ENCODE measurements at places on chromosomes 11 and 22.

- DNase-seq: no peak
Observed at GRCh38 chr11:90774727-90775566, 552.1 kb upstream of the CHORDC1 start.

DNA sequence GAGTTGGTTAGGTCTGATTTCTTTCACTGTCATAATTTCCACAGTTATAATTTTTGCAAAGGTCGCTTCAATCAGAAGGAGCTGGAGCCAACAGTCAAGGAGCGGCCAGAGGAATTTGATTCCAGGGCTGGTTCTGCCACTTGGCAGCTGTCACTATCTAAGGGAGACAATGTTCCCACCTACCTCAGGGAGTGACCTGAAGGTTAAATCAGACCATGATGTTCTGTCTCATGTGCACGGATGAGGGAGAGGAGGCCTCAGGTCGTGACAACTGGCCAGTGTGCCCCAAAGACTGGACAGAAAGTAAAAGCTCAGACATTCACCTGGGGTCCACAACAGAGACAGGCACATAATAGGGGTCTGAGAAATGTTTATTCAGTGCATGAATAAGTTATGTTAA is 7.6 kb downstream of the MRGPRD start:
- no peak for DNase-seq

DNA sequence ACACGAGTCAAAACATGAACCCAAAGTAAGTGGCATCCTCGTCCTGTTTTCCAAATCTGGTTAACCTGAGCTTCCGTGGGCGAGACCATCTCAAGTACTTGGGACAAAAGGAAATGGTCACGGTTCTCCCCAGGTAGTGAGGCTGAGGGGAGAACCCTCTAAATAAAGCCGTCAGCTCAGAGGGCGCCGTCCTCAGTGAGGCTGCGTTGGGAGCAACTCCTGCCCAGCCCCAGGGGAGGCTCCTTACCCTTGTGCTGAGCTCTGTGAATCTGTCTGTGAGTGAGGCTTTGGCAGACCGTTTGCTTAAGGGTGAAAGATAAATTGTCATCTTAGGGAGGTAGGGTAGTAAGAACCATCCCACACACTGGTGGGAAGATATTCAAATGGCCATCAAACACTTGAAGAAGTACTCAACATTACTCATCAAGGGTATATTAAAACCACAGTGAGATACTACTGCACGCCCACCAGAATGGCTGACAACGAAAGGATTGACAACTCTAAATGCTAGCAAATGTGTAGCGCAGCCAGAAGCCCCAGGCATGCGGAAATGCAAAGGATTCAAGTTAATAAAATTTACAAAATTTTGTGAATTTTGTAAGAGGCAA is 321.0 kb downstream of the TBC1D22A start:
- DNase-seq: no peak

GRCh38 chr11:31770011-31770700 is 41.0 kb downstream of the PAX6 start:
- no peak for DNase-seq

GRCh38 chr11:22602504-22602903 is 23.1 kb downstream of the FANCF start:
- DNase-seq: no peak

DNA sequence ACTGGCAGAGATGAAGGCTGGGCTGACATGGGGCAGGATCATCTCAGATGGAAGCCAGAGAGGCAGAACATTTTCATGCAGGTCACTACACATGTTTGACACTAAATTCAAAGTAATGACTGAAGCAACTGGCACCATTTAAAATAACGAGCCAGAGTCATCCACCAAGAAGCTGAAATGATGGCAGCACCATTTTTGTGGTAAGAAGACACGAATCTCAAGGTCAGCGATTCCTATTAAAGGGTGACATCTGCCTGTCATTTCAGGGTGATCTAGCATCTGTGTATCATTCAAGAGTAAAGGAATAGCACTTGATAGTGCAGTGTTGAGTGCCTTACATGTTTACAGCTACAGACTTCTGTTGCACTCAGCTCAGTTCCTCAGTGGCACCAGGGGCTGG is 113.4 kb upstream of the C11orf87 start:
- no peak for DNase-seq

DNA sequence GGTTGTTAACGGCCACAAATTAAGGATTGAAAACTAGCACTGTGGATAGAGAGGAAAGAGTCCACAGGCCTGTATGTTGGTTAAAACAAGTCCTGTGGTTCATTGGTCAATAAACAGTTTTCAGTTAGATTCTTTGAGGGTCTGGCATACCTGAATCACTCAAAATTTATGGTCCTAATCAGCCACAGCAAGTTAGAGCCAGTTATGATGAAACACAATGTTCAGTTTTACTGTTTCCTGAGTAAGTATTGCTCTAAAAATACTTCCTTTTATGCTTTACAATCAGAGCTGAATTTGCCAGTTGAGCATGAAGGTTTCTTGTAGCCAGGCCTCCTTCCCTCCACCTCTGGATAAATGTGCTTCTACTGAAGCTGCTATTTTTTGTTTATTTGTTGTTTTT is 12.9 kb upstream of the CAT start:
- DNase-seq: no peak

- DNase-seq: no peak
Observed at GRCh38 chr11:66934950-66935779, 23.0 kb downstream of the PC start.

GRCh38 chr11:94060401-94060800 is 39.2 kb downstream of the HEPHL1 start:
- no peak for DNase-seq

- DNase-seq: no peak
Observed at GRCh38 chr11:62505440-62506091, 41.0 kb downstream of the AHNAK start.

GRCh38 chr11:85810871-85811611 is at the start of gene SYTL2:
SYTL2 (minus strand) TSS chr11:85811141; CDS start chr11:85757725, 53,416 bp downstream.
- peak; percentile 77 for DNase-seq

GRCh38 chr11:57781529-57781943 is 19.9 kb downstream of the CTNND1 start:
- DNase-seq: no peak

GRCh38 chr11:21026685-21027084 is 357.3 kb downstream of the NELL1 start:
- DNase-seq: no peak

DNA sequence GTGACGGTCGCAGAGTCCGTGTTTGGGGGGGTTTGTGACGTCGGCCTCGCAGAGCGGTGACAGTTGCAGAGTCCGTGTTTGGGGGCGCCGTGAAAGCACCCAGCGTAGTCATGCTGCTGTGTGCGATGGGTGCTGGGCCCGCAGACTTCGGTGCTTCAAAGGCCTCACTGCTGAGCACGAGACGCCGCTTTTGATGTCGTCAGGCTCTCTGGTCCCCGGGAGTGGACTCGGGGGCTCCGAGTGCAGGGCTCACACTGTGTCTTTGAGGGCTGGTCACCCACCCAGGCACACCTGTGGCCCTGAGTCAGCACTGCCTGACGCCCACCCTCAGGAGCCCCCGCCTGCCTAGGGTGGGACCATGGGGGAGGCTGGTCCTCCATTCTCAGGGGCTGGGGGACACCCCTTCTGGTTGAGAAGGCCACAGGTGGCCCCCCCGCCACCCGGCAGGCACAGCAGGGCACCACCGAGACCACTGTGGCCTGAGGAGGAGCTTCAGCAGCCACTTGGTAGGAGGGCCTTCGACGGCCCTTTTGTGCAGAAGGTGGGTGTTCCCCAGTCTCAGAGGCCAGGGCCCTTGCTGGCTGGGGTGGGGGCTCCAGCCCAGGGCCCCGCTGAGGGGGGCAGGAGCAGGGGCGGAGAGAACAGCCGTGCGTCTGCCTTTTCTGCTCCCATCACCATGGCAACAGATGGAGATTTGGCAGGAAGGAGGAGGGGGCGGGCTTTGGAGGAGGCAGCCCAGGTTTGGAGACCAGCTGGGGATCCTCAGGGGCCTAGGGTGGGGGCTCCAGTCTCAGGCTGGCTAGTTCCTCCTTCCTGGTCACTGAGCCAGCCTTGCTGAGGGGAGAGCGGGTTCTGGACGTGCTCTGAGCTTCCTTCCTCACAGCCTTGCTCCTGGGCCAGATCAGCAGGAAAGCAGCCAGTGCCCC is 20.9 kb downstream of the BRSK2 start:
- no peak for DNase-seq

DNA sequence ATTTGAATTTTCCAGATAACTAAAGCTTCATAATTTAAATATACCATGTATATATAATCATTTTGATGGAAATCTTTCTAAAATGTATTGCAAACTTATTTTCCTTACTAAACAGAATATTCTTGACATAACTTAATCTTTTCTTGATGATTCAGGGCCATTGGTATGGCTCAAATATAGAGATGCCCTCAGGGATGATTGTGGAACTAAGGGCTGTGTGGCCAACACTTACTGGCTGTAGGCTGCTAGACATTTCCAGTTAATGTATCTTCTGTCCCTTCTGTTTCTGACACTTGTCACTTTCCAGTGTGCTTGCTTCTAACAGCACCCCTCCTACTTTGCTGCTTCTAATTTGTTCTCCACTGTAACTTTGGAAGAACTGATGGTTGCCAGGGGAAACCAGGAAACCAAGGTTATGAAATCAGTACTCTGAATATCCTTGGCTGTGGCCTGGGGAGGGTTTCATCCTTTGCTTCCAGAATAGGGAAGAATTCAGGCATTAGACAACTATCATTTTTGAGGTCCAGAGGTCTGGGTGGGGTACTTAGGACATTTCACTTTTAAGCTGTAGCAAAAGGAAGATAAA is 697.2 kb downstream of the ETS1 start:
- DNase-seq: no peak

GRCh38 chr11:129018991-129019390 is 76.3 kb upstream of the TP53AIP1 start:
- no peak for DNase-seq

DNA sequence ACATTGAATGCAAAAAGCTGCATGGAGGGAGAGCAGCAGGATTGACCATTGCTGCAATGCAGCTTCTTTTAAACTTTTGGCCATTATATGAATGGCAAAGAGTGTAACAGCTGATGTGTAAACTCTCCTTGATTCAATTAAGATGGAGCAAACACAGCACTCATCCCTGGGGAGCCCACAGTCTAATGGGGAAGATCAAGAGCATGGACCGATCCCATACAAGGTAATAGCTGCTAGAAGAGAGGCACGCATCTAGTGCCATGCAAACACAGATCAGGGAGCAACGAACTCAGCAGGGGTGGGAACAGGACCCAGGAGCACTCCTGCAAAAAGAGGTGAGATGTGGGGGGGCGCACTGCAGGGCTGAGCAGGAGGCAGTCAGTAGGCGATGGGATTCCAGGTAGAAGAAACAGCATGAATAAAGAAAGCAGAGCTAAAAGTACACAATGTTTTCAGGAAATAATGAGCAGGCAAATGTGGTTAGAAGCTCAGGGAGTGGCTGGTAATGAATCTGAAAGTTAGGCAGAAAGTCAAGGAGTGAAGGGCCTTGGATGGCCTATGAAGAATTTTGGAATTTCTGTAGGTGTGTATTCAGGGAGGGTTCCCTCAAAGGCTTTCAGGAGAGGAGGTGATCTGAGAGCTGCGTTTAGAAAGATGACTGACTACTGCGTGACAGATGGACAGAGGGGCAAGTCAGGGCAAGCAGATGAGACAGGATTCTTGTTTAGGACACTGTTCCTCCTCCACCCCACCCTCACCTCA is 17.2 kb upstream of the BMAL1 start:
- DNase-seq: no peak

- DNase-seq: no peak
Observed at GRCh38 chr11:104870910-104871309, 27.4 kb downstream of the CASP12 start.

- DNase-seq: no peak
Observed at GRCh38 chr11:120563703-120564572, 52.4 kb downstream of the GRIK4 start.

DNA sequence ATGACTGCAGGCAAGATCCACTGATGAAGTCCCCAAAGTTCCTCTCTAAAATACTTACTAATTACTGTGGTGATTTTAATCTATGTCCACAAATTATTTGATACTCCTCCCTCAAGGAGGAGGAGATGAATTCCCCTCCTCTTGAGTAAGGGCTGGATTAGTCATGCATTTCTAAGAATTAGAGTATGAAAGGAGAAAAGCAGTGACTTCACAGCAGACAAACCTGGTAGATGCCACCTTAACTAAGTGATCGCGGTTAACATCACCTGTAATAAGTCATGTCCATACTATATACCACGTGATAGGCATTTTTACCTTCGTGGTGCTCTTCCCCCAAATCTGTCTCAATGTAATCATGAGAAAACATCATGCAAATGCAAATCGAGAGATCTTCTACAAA is 52.0 kb upstream of the TSPAN18 start:
- no peak for DNase-seq

DNA sequence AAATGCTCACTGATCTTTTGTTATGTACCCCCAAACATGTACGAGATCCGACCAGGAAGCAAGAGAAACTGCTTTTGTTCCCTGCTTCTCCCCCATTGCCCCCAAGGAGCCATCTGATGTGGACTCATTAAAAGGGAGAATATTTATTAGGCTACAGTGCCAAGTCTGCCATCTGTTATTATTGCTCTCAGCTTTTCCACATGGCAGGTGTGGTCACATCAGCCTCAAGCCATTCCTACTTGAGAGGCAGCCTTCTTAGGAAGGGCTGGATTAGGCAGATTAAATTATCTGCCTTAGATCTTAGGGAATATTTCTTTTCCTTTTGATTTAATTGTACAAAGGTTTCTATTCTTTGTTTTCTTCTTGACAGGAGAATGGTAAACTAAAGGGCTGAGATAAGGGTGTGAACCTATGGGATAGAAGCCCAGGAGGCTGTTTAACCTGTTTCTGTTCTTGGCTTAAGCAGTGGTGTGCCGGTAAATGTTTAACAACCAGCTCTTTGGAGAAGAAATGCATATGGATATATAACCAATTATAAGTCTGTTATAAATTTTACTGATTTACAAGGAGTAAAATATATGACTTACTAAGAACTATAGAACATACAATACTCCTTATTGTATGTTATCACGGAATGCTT is 88.8 kb downstream of the PDHX start:
- DNase-seq: no peak

GRCh38 chr11:38718049-38718448 is 2120.0 kb upstream of the RAG2 start:
- no peak for DNase-seq

- DNase-seq: no peak
Observed at GRCh38 chr22:19843107-19843856, 11.4 kb downstream of the GNB1L start.

DNA sequence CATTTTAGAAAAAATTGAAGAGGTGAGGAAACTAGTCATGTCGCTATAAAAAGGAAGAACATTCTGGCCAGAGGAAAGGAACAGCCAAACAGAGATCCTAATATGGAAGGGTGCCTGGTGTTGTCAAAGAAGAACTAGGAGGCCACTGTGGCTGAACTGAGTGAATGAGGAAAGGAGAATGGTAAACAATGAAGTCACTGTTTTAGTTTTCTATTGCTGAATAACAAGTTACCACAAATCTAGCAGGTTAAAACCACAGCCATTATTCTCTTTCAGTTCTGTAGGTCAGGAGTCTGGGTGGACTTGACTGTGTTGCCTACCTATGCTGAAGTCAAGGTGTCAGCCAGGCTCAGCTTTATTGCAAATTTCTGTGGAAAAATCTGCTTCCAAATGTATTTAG is 549.3 kb upstream of the CCDC90B start:
- no peak for DNase-seq
